ENCODE measurements at places on chromosomes 6 and 20.

GRCh38 chr6:167689751-167690150 lies 137.0 kb upstream of the AFDN start:
- DNase-seq: no peak

DNA sequence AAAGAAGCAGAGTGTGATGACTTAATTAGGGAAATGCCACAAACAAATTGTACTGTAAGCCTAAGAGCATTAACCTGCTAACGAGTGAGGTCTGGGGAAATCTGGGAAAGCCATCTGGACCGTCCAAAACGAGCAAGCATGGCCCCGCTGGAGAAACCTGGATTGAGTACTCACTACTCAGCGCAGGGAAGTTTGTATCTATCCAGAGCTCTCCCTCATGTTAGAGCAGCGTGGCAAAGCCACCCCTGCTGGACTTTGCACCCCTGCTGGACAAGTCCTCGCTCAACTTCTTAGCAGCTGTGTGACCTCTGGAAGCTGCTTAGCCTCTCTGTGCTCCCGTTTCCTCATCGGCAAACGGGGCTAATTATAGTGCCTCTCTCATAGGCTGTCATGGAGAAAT lies 37.3 kb downstream of the PSMG4 start:
- DNase-seq: no peak

DNA sequence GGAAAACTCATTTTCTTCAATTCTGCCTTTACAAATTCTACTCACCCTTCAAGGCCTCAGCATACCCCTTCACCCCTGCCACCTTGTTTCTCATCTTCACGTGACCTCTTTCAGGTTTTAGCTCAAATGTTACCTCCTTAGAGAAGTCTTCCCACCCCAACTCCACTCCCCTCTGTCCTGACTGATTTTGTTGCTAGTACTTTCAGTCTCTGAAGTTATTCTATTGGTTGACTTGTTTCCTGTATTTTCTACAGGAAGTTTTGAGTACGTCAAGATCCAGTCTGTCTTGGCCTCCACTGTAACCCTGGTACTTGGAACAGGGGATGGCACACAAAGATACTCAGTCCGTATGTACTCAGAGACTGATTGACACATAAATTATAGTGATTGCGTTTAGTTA lies 296.1 kb downstream of the DHX35 start:
- no peak for DNase-seq

GRCh38 chr6:34549026-34549803 lies 6.9 kb downstream of the SPDEF start:
- DNase-seq: no peak

DNA sequence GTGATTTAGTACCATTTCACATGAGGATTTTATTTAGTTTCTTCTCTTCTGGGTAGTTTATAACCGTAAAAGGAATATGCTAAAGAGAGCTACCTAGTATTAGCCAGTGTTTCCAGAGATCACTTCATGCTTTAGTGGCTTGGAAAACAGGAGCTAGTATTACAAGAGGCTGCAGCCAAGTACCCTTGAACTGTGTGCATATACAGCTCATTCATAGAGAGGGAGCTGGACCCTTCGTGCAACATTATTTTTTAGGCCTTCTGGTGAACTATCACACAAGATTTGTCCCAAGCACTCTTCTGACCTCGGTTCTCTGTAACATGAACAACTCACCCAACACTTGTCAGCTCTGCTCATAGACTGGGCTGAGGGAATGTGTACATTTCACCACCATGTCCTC lies 74.9 kb upstream of the RIN2 start:
- no peak for DNase-seq

- DNase-seq: no peak
Measured at GRCh38 chr6:134177753-134178160, 125.3 kb upstream of the SLC2A12 start.

DNA sequence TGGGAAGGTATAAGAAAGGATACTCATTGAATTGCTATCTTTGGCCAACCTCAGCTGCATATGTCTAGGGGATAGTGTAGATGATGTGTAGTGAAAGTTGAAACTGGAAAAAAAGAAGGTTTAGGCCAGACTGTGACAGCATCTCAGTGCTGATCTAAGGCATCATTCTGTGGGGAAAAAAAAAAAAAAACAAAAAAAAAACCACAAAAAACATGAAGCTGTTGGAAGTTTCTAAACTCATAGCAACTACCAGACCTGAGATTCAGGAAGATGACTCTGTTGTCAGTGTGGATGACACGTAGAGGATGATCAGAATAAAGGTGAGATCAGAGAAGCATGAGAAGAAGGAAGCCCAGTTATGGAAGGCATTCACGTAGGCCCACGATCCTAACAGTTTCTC lies 100.8 kb upstream of the CNKSR3 start:
- DNase-seq: no peak

DNA sequence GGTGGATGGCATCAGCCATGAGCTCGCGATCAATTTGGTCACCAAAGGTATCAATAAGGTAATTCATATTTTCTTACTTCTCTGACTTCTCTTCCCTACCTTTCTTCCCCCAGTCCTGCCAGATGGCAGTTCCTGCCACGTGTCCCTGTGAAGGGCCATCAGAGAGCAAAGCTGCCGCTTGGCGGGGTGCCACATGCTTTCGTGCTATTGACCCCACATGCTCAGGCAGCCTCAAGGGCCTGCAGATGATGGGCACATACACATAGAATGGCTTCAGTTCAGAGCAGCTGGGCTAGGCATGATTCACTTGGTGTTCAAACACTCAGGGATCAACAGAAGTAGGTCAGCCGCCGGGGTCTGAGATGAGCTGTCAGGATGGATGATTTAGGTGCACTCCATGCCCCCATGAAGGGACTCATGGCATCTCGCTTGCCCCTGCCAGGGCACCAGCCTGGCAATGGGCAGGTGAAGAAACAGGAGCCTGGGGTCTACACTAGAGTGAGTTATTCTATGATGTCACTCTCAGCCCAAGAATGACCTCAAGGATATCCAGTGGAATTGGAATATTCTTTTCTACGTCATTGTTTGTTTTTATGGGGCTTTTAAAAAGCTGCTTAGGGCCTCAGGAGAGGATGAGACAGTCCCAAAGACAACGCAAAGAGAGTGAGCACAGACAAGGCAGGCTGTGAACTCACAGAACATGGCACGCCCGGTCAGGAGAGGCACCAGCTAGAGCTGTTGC lies 25.5 kb downstream of the BANF2 start:
- no peak for DNase-seq
